Stimulated activated CD4-positive, alpha-beta T cell treated with anti-CD3 and anti-CD28 coated beads, TNF-alpha, amount 100 ng/mL, for 1 hour (primary cell): ENCODE measurements at places on chromosomes 11 and 22.

DNA sequence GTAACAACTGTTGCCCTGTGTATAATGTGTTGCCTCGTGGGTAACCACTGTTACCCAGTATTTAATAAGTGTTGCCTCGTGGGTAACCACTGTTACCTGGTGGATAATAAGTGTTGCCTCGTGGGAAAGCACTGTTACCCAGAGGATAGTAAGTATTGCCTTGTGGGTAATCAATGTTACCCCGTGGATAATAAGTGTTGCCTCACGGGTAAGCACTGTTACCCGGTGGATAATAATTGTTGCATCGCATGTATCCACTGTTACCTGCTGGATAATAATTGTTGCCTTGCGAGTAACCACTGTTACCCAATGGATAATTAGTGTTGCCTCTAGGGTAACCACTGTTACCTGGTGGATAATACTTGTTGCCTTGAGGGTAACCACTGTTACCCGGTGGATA is 17.1 kb upstream of the NXPE4 start:
- no peak for DNase-seq

GRCh38 chr11:76602431-76602861 is 68.1 kb downstream of the LRRC32 start:
- no peak for DNase-seq

- DNase-seq, result no peak
These were observed 28.3 kb upstream of the RCN1 start for GRCh38 chr11:32062540-32062939.

GRCh38 chr11:70739811-70740487 is 341.6 kb downstream of the CTTN start:
- no peak for DNase-seq

- DNase-seq, result no peak
These were observed 115.5 kb downstream of the PHF21B start for GRCh38 chr22:44894321-44894720.
